ENCODE measurements at places on chromosomes 2 and 18.

- DNase-seq = no peak
Observed at GRCh38 chr2:212173756-212174510, 364.7 kb downstream of the ERBB4 start.

- no peak for DNase-seq
Observed at GRCh38 chr2:36659872-36660312, 36.6 kb upstream of the VIT start.

DNA sequence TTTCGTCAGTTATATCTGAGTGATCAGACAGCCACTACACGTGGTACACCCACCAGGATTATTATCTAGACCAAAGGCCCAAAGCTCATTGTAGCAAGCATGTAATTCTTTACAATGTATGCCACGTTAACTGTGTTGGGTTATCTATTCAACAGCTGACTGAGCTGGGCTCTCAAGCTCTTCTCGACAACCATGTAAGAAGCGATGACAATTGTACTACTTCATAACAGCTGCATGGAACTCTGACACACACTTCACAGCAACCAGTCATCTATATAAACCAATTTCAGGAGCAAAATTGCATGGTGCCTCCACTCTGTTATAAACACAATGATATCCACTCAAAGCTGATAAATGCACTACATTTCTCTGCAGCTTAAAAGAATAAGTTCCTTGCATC is 701.8 kb downstream of the NR4A2 start:
- DNase-seq = no peak

- no peak for DNase-seq
Observed at GRCh38 chr18:23141104-23141999, 6.1 kb downstream of the CABLES1 start.
